ENCODE measurements at places on chromosomes 12 and 14.

DNA sequence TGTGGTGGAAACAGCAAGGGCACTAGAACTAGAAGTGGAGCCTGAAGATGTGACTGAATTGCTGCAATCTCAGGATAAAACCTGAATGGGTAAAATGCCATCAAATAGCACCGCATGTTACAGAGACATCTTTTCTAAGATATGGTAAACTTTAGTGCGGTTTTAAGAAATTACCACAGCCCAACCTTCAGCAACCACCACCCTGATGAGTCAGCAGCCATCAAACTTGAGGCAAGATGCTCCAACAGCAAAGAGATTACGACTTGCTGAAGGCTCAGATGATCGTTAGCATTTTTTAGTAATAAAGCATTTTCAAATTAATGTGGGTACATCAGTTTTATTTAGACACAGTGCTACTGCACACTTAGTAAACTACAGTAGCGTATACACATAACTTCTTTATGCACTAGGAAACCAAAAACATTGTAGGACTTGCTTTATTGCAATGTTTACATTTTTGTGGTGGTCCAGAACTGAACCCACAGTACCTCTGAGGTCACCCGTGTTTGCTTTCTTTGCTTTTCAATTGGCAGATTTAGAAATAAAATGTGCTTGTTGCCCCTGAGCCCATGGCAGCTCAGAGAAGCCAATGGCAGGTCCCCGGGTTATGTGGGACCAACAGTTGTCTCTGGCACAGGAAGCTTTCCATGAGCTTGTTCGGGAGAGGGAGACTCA is 15.9 kb downstream of the GOLGA3 start:
- no peak for DNase-seq
- H3K27ac ChIP-seq, result no peak overlapping the region
- H3K36me3 ChIP-seq, result peaks cover 74% of the 10 kb centered on the region
- no peaks in the 10 kb centered on the region for H3K4me1 ChIP-seq
- no peak overlapping the region for H3K4me3 ChIP-seq

- no peaks in the 10 kb centered on the region for H3K27me3 ChIP-seq
- no peak overlapping the region for H3K4me3 ChIP-seq
- no peaks in the 10 kb centered on the region for H3K36me3 ChIP-seq
- no peak overlapping the region for H3K27ac ChIP-seq
- no peak for DNase-seq
Observed at GRCh38 chr12:104533134-104533533, 76.4 kb downstream of the CHST11 start.

DNA sequence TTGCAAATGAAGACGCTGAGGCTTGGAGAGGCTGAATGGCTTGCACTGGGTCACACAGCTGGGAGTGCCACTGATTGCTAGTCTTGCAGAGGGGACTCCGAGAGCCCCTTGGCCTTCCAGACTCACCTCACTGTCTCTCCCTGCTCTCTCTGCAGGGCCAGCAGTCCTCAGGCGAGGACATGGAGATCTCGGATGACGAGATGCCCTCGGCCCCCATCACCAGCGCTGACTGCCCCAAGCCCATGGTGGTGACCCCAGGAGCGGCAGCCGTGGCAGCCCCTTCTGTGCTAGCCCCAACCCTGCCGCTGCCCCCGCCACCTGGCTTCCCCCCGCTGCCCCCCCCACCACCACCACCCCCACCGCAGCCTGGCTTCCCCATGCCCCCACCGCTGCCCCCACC is 10.1 kb downstream of the SETD1B start:
- H3K4me1 ChIP-seq, result peaks cover 44% of the 10 kb centered on the region
- H3K27me3 ChIP-seq, result no peaks in the 10 kb centered on the region
- no peak for DNase-seq
- H3K4me3 ChIP-seq, result no peak overlapping the region
- H3K36me3 ChIP-seq, result peaks cover 72% of the 10 kb centered on the region

GRCh38 chr14:38080696-38081095 is 127.0 kb upstream of the SSTR1 start:
- DNase-seq, result no peak
- no peak overlapping the region for H3K4me3 ChIP-seq
- no peaks in the 10 kb centered on the region for H3K27me3 ChIP-seq
- no peaks in the 10 kb centered on the region for H3K36me3 ChIP-seq
- no peaks in the 10 kb centered on the region for H3K4me1 ChIP-seq

DNA sequence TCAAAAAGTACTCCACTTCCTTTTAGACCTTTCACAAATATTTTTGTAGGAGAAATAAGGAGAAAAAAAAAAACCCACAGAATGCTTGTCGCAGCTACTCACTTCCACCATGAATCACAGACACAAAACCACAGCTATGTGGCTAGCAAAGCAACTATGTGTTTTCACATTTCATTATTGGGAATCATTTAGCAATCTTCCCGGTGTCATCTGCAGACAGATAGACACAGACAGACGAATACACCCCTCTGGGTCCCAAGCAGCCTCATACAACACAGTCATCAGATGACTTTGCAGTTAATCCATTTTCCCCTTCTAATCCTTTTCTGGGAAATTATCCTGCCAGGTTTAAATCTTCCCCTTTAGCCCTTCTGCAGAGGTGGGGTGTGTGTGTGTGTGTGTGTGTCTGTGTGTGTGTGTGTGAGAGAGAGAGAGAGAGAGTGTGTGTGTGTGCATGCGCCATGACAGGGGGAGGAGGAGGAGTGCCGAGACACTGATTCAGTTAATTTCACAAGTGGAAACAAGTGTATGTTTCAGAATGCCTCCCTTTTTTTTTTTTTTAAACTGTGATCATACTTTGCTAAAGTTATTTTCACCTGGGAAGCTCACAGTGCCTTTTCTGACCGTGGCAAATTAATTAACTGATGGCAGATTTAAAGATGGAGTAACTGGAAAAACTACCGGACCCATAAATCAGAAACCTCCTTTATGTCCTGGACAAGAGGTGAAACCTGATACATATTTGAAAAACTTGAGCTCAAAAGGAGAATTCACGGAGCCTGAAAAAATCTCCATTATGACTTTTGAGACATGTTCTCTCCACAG is 39.9 kb downstream of the LTBP2 start:
- H3K36me3 ChIP-seq, result no peaks in the 10 kb centered on the region
- DNase-seq, result no peak
- no peaks in the 10 kb centered on the region for H3K4me1 ChIP-seq
- no peak overlapping the region for H3K4me3 ChIP-seq
- no peaks in the 10 kb centered on the region for H3K27me3 ChIP-seq

DNA sequence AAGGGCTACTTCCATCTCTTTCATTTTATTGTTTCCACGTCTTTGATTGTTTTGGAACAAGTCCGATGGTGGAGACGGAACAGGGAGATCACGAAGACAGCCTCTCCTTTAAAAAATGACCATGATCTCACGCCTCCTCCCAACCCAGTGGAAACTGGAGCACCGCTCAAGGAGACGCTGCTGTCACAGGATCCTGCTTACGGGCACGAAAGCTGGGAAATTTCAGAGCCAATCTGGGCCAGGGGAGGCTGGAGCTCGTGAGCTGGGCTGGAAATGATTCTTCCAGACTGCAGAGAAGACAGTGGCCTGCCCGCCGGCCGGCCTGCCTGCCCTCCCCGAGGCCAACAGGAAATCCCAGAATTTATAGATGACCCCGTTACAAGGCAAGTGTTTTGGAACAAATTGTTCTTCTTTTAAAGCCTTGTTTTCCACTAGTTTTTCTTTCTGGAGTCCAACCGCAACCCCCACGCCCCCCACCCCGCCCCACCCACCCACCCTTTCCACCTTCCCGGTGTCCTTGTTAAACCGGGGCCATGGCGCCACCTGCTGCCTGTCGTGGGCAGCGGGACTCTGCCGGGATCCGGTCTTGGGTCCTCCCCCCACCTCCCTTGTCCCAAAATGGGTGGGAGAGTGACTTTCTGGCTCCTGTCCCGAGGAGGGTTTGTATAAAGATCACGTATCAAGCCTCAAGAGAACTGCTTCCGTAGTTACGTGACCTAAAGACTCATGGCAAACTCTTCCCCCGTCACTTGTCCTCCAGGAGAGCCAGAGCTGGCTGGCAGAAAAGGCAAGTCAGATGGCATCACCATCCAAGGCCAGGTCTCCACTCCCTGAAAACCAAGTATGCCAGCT is 40.3 kb downstream of the MAP1LC3B2 start:
- peak; percentile 89 for DNase-seq
- peak overlapping the region; percentile 75 for H3K27ac ChIP-seq
- H3K27me3 ChIP-seq, result no peaks in the 10 kb centered on the region
- peak overlapping the region; percentile 25 for H3K4me3 ChIP-seq
- no peaks in the 10 kb centered on the region for H3K36me3 ChIP-seq
- H3K4me1 ChIP-seq, result no peaks in the 10 kb centered on the region

DNA sequence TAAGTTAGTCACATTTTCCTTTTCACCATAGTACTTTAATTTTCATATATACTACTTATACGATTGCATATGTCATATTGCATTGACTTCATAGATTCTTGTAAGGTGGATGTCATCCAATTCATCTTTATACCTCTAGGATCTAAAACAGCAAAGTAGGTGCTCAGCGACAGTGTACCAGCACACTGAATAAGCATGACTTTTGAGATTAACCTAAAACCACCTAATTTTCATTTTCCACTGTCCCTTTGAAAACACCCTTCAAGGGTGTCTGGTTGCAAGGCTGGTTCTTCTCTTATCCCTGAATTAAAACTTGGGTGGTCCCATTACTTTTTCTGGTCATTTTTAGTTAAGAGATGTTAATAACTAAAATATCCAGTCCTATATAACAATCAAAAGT is 4.4 kb downstream of the GPR19 start:
- no peak overlapping the region for H3K4me3 ChIP-seq
- H3K27me3 ChIP-seq, result no peaks in the 10 kb centered on the region
- DNase-seq, result no peak
- no peaks in the 10 kb centered on the region for H3K36me3 ChIP-seq
- no peak overlapping the region for H3K27ac ChIP-seq
- peaks cover 5% of the 10 kb centered on the region for H3K4me1 ChIP-seq

- no peak overlapping the region for H3K27ac ChIP-seq
- DNase-seq, result no peak
- H3K4me3 ChIP-seq, result no peak overlapping the region
- no peaks in the 10 kb centered on the region for H3K4me1 ChIP-seq
- no peaks in the 10 kb centered on the region for H3K27me3 ChIP-seq
- no peaks in the 10 kb centered on the region for H3K36me3 ChIP-seq
Observed at GRCh38 chr14:65566820-65567522, 154.4 kb downstream of the FUT8 start.

GRCh38 chr14:99632410-99633035 is 12.4 kb upstream of the HHIPL1 start:
- H3K27me3 ChIP-seq, result no peaks in the 10 kb centered on the region
- no peaks in the 10 kb centered on the region for H3K36me3 ChIP-seq

DNA sequence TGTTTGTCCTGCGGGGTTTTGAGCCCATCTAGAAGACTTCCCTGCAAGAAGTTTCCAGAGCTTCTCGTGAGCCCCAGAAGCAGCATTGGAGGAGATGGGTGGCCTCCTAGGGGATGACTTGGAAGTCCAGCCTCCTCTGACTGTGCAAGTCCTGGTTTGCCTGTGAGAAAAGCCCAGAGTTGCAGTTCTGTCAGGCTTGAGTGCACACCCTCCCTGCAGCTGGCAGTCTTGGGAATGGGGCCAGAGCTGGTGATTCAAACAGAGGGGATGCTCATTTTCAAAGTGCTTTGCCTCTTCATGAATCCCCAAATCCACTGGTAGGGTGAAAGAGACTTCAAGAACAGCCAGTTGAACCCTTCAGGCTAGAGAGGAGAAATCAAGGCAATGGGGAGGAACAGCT is 3.9 kb upstream of the PPP1R1A start:
- H3K27me3 ChIP-seq, result no peaks in the 10 kb centered on the region
- H3K27ac ChIP-seq, result no peak overlapping the region
- no peaks in the 10 kb centered on the region for H3K36me3 ChIP-seq

- H3K27ac ChIP-seq, result peak overlapping the region; percentile 54
- H3K4me1 ChIP-seq, result no peaks in the 10 kb centered on the region
- DNase-seq, result no peak
- H3K4me3 ChIP-seq, result no peak overlapping the region
- H3K27me3 ChIP-seq, result no peaks in the 10 kb centered on the region
- H3K36me3 ChIP-seq, result peaks cover 41% of the 10 kb centered on the region
Observed at GRCh38 chr14:74784634-74785033, 21.5 kb downstream of the YLPM1 start.

GRCh38 chr12:111645433-111645832 is 40.3 kb downstream of the BRAP start:
- no peak overlapping the region for H3K4me3 ChIP-seq
- H3K4me1 ChIP-seq, result no peaks in the 10 kb centered on the region
- no peak for DNase-seq
- H3K27me3 ChIP-seq, result no peaks in the 10 kb centered on the region
- H3K36me3 ChIP-seq, result peaks cover 60% of the 10 kb centered on the region

DNA sequence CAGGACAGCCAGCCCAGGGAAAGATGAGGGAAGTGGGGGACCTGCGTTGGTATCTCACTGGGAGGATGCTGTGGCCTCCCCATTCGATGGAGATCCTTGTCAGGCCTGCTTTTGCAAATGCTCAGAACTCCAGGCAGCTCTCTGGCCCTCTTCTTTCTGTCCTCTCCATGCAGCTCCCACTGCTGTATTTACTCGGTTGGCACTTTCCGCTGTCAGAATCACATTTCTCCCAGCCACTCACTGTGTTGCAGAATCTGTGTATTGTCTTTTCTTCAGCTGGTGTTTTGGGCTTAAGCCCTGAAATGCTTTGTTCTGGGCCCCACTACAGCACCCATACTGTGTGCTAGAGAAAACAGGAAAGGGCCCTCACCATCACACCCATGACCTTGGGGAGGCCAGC is 401.1 kb downstream of the RGS6 start:
- no peaks in the 10 kb centered on the region for H3K4me1 ChIP-seq
- H3K4me3 ChIP-seq, result no peak overlapping the region
- no peaks in the 10 kb centered on the region for H3K36me3 ChIP-seq
- DNase-seq, result no peak
- no peak overlapping the region for H3K27ac ChIP-seq

DNA sequence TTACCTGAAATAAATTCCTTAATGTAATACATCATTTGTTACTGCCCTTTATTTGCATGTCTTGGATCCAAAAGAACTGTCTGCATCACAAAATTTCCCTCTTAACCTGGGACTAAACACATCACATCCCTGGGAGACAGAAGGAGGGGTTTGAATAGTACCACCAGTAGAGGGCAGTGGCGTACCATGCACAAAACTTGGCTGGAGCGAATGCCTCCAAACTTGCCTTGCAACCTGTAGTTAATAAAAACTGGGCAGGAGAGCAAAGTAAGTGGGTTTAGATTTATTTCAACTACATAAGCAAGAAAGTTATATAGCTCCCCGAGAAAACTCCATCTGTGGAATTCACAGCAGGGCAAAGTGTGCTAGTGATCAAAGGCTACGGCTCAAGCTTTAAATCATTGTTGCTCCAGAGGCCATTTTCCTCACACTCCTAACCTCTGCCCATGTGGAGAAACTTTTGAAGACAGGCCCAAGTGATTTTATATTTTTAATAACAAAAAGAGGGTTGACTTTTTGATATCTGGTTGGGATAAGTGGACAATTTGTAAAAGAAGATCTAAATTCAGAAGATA is 1176.7 kb upstream of the SEL1L start:
- no peak overlapping the region for H3K27ac ChIP-seq
- no peaks in the 10 kb centered on the region for H3K27me3 ChIP-seq

GRCh38 chr12:116744766-116745165 is 6.7 kb downstream of the RNFT2 start:
- no peak overlapping the region for H3K4me3 ChIP-seq
- DNase-seq, result no peak
- no peaks in the 10 kb centered on the region for H3K27me3 ChIP-seq
- H3K27ac ChIP-seq, result no peak overlapping the region
- no peaks in the 10 kb centered on the region for H3K4me1 ChIP-seq
- H3K36me3 ChIP-seq, result no peaks in the 10 kb centered on the region

Measured in right atrium auricular region (tissue), 2 donors.